ENCODE measurements at places on chromosomes 6 and 20. TPM values are rescaled to one million over a fixed set of nuclear protein-coding genes. Genes with fewer than 3 reads are reported as not detected.

Gene ADAM33
- total RNA-seq = not detected

- DNase-seq = no peak
These were observed 33.5 kb upstream of the SYNCRIP start for GRCh38 chr6:85676086-85676729.

Gene CST7
- not detected for total RNA-seq

DNA sequence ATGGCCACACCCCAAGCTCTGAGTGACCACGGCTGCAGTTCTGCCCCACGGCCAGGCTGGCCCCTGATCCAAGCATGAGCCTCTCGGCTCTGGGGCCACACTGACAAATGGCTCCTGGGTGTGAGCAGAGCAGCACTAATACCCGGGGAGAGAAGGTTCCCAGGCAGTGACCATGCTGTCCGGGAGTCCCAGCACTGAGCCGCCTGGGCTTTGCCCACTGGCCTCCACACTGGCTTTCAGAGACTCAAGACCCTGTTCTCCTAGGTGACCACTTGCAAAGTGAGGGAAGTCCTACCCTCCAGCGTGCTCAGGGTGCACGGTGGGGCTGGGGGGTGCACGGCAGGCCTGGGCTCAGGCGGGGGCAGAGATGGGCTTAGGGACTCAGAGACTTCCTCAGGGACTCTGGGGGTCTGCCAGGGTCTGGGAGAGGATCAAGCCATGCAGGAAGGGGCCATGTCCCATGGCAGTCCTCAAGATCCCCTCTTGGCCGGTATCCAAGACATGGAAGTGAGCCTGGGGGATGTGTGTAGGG lies 220.2 kb upstream of the RNF24 start:
- no peak for DNase-seq

Gene CEP250
- 23.2 TPM for total RNA-seq

DNA sequence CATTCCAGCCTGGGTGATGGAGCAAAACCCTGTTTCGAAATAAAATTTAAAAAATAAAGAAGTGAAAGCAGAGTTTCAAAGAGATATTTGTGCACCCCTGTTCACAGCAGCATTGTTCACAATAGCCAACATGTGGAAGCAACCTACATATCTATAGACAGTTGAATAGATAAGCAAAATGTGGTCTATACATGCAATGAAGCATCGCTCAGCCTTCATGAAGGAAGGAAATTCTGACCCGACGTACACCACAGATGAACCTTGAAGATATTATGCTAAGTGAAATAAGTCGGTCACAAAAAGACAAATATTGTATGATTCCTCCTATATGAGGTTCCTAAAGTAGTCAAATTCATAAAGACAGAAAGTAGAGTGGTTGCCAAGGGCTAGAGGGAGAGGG lies 6.5 kb upstream of the NCOA6 start:
- no peak for DNase-seq

Gene GNMT
- total RNA-seq = not detected

DNA sequence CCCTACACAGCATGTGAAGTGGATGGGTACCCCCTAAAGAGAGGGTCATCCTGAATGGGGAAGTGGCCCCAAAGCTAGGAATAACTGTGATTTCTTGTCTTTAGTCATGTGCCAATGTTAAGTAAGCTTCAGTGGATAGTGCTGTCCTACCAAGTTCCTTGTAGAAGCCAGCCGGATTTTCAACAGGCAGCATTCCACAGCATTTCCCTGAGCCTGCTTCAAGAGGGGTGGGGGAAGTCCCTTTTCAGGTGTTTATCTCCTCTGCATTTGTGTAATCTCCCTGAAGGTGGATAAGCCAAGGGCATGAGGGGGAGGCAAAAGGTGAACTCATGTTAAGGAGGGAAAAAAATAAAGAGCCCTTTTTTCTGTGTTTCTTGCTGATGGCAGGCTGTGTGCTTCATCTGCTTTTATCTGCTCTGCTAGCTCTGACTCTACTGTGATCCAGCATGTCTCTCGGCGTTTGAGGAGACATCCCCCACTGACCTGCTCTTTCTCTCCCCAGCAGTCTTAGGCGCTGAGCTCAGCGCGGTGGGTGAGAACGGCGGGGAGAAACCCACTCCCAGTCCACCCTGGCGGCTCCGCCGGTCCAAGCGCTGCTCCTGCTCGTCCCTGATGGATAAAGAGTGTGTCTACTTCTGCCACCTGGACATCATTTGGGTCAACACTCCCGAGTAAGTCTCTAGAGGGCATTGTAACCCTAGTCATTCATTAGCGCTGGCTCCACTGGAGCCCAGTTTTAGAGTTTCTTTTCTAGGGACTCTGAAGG lies 1.9 kb downstream of the EDN1 start:
- peak; percentile 64 for DNase-seq

Measured in Caki2 (cell line).